T-cell (primary cell): ENCODE measurements at places on chromosomes 7 and 10. TPM values are rescaled to one million over a fixed set of nuclear protein-coding genes. Genes with fewer than 3 reads are reported as not detected.
A peak's percentile ranks its signal among the peaks of the same experiment; 100 is the strongest.

Gene MUC3A
- 0.10 TPM for total RNA-seq

Gene HOGA1
- total RNA-seq: 0.18 TPM

Gene OPN1SW
- total RNA-seq: not detected

Gene DLD
- 32.3 TPM for total RNA-seq

Gene KIAA1549
- total RNA-seq: 0.05 TPM

Gene GNGT1
- total RNA-seq: not detected

Gene HOXA13
- not detected for total RNA-seq

Gene HGF
- total RNA-seq: not detected

Gene SUPV3L1
- total RNA-seq: 50.1 TPM

GRCh38 chr7:157139111-157139809 lies 534 bp downstream of the UBE3C start:
- peak overlapping the region; percentile 59 for H3K4me3 ChIP-seq
- DNase-seq: peak; percentile 66
- no peaks in the 10 kb centered on the region for H3K27me3 ChIP-seq
- peaks cover 23% of the 10 kb centered on the region for H3K4me1 ChIP-seq

GRCh38 chr7:132876576-132876975 lies 205.3 kb downstream of the CHCHD3 start:
- H3K4me3 ChIP-seq: no peak overlapping the region
- no peaks in the 10 kb centered on the region for H3K27me3 ChIP-seq
- no peaks in the 10 kb centered on the region for H3K4me1 ChIP-seq
- DNase-seq: no peak
- H3K27ac ChIP-seq: no peak overlapping the region
- H3K36me3 ChIP-seq: no peaks in the 10 kb centered on the region

- no peak overlapping the region for H3K4me3 ChIP-seq
- H3K36me3 ChIP-seq: no peaks in the 10 kb centered on the region
These were observed 203.2 kb upstream of the SEMA3E start for GRCh38 chr7:83852136-83852535.

- no peak for DNase-seq
- H3K36me3 ChIP-seq: no peaks in the 10 kb centered on the region
- no peak overlapping the region for H3K27ac ChIP-seq
These were observed 53.5 kb downstream of the JMJD1C start for GRCh38 chr10:63412304-63412703.

DNA sequence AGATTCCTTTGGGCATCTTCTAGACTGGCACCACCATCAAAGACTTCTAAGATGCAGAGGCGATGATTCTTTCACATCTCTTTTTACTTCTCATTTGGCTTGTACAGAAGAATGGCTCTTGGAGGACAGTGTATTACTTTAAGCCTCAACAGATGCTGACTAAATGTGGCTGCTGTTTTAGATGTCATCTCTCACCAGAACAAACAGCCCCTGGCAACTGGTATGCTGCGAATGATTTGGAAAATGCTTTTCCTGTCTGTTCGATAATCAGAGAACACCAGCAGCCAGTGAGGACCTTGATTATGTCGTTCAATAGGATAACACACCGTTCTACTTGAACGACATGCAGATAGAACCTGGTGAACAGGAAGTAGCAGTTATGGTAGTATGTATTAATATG lies 131.8 kb downstream of the RNF216 start:
- no peaks in the 10 kb centered on the region for H3K27me3 ChIP-seq
- DNase-seq: no peak
- no peak overlapping the region for H3K27ac ChIP-seq
- H3K36me3 ChIP-seq: peaks cover 68% of the 10 kb centered on the region
- H3K4me3 ChIP-seq: no peak overlapping the region

DNA sequence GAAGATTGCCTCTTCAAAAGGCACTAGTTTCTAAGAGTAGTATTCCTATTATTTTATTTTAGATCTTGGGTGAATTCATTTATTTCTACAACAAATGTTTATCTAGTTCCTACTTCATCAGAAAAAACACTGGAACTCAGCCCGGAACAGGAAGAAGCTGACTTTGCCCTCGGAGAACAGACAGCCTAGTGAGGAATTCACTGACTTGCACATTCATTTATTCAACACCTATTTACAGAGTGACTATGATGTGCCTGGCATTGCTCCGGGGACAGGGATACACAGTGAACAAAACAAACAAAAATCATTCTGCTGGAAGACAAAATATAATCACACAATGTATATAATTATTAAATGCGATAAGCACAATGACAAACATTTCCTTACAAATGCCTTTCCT lies 54.4 kb upstream of the SDK1 start:
- H3K36me3 ChIP-seq: no peaks in the 10 kb centered on the region
- H3K4me3 ChIP-seq: no peak overlapping the region
- H3K27me3 ChIP-seq: peaks cover 11% of the 10 kb centered on the region
- no peaks in the 10 kb centered on the region for H3K4me1 ChIP-seq

DNA sequence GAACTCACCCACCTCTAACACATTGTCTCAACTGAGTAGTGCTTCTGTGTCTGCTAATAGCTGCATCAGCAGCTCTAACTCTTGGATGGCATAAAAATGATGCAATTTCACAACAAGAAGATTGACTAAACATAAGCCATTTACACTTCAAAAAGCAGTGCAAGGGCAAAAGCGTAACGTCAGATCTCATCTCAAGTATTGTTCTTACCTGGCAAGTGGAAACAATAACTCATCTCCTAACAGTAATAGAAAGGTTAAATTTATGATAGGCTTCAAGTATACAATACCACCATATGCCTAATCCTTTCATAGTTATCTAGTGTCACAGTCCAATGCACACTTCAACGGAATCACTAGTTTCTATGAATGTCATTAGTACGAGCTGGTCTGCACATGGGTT lies 14.8 kb downstream of the TPK1 start:
- DNase-seq: no peak
- H3K4me3 ChIP-seq: no peak overlapping the region
- H3K36me3 ChIP-seq: no peaks in the 10 kb centered on the region
- H3K27ac ChIP-seq: no peak overlapping the region

DNA sequence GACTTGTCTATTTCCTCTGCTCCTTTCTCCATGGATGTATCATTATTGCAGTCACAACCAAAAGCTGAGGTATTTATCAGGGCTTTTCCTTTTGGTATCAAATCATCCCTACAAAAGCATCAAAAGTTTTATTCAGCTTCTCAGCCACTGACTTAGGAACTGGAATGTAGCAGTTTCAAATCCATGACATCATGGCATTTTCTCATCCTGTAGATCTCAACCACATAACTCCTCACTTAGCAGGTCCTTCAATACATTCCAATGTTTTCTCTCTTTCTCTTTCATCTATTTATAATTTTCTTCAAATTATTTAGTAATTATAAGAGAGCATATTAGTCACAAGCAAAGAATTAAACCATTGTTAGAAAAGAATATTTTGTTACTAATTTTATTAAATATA lies 537.4 kb upstream of the SORCS1 start:
- no peaks in the 10 kb centered on the region for H3K36me3 ChIP-seq
- H3K4me3 ChIP-seq: no peak overlapping the region
- no peak overlapping the region for H3K27ac ChIP-seq
- no peaks in the 10 kb centered on the region for H3K4me1 ChIP-seq
- no peak for DNase-seq

DNA sequence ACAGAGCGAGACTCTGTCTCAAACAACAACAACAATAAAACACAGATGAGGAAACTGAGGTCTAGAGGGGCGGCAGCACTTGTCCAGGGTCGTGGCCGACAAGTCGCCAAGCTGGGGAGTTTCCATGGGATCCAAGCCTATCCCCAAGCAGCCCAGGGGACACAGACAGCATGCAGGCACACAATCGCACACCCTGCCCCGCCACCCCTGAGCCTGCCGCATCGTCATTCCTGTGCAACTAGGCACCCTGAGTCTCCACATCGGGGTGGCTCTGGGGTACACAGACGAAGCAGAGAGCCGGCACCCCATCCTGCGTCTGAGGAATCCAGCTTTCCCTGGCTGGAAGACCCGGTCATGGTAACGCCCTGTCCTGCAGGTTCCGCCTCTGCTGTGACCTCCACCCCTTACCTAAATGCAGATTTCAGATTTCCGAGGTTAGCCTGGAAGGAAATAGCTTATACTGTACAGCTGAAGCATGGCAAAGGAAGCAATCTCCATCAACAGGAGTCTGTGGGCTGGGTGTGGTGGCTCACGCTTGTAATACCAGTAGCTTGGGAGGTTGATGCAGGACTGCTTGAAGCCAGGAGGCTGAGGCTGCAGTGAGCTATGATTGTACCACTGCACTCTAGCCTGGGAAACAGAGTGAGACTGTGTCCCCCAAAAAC lies 136.1 kb upstream of the TNRC18 start:
- no peak overlapping the region for H3K4me3 ChIP-seq
- H3K4me1 ChIP-seq: peaks cover 74% of the 10 kb centered on the region
- H3K36me3 ChIP-seq: no peaks in the 10 kb centered on the region
- no peak overlapping the region for H3K27ac ChIP-seq

GRCh38 chr10:6446711-6447110 lies 133.4 kb downstream of the PRKCQ start:
- H3K36me3 ChIP-seq: peaks cover 12% of the 10 kb centered on the region
- no peaks in the 10 kb centered on the region for H3K27me3 ChIP-seq
- no peak overlapping the region for H3K4me3 ChIP-seq
- no peak overlapping the region for H3K27ac ChIP-seq
- H3K4me1 ChIP-seq: peaks cover 10% of the 10 kb centered on the region

GRCh38 chr10:50550291-50550839 lies 73.4 kb downstream of the SGMS1 start:
- no peaks in the 10 kb centered on the region for H3K27me3 ChIP-seq
- no peak overlapping the region for H3K27ac ChIP-seq
- no peaks in the 10 kb centered on the region for H3K36me3 ChIP-seq
- no peak for DNase-seq
- peaks cover 2% of the 10 kb centered on the region for H3K4me1 ChIP-seq
- H3K4me3 ChIP-seq: no peak overlapping the region

GRCh38 chr7:102976493-102976892 lies 63.7 kb downstream of the LRRC17 start:
- no peak overlapping the region for H3K4me3 ChIP-seq
- H3K4me1 ChIP-seq: no peaks in the 10 kb centered on the region
- H3K36me3 ChIP-seq: no peaks in the 10 kb centered on the region
- no peaks in the 10 kb centered on the region for H3K27me3 ChIP-seq

DNA sequence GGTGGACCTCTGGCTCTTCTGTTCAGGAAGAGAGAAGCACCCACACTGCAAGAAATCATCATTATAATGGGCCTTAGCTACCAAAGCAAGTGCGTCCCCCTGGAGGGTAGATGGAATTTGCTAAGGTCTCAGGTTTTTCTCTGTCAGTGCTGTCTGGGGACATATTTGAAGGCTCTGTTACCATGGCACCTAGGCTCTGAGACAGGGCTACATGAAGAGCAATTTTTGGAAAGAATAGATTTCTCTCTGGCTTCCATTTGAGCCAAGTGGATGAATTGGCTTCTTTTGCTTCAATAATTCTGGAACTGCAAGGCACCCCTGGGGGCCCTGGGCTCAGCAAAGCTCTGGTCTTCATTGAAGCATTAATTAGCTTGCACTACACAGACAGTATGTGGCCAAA lies 349.1 kb upstream of the GALNT17 start:
- H3K27me3 ChIP-seq: no peaks in the 10 kb centered on the region
- no peak for DNase-seq
- peaks cover 42% of the 10 kb centered on the region for H3K4me1 ChIP-seq
- H3K4me3 ChIP-seq: no peak overlapping the region
- no peak overlapping the region for H3K27ac ChIP-seq

- H3K36me3 ChIP-seq: no peaks in the 10 kb centered on the region
- no peak for DNase-seq
- no peaks in the 10 kb centered on the region for H3K4me1 ChIP-seq
- H3K27ac ChIP-seq: no peak overlapping the region
- no peaks in the 10 kb centered on the region for H3K27me3 ChIP-seq
- no peak overlapping the region for H3K4me3 ChIP-seq
These were observed 134.7 kb downstream of the ADAM12 start for GRCh38 chr10:126253611-126253998.

DNA sequence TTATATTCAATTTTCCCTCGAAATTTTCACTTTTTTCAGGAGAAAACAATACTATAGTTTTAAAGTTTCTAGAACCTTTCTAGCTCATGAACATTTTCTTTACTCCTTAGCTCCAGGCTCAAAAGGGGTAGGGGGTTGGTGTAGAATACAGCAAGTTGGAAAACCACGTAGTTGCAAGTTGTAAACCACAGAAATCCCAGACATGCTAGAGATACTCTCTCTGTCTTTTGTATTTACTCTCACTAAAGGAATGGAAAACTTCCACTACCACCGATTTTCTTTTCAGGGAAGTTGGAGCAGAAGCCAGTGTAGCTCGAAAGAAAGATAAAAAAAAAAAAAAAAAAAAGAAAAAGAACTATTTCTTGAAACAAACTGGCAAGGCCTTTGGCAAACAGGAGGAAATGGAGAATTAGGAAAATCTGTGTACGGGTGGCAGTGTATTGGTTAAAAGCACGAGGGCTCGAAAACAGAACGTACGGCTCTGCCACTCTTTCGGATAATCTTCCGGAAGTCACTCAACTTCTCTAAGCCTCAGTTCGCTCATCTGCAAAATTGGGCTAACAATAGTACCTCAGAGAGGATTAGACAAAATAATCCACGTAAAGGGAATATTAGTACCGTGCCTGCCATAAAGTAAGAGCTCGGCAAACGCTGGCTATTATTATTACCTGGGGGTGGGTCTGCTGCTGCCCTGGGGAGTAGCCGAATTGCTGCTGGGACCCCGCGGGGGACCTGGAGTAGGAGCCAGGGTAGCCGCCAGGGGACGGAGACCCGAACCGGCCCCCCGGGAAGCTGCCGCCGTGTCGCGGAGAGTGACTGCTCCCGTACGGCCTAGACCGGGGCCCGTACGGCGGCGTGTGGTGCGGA lies 628 bp downstream of the MPLKIP start:
- H3K4me1 ChIP-seq: peaks cover 22% of the 10 kb centered on the region
- no peaks in the 10 kb centered on the region for H3K27me3 ChIP-seq

DNA sequence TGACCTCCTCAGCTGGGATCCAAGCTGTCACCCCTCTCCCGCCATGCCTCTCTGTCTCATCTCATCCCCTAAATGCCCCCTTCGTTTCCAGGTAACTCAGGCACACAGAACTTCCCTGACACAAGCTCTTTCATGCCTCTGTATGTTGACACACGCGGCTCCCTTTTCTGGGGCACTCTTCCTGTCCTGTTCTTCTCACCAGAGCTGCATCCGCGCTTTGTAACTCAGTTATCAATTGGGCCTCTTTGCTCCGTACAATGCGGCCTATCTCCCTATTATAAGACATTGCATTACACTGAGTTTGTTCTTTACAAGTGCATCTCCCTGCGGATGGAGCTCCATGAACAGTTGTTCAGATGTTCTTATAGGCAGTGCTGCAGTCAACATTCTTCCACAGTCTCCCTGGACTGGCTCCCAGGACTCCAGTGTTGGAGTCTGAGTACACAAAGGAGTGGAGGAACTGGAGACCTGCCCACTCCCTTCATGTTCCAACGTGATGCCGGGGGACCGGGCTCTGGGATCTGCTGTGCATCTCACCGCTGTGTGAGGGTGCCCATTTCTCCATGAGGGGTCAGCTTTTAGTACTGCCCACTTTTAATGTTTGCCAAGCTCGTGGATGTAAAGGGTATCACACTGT lies 56.9 kb upstream of the TNS3 start:
- H3K36me3 ChIP-seq: no peaks in the 10 kb centered on the region
- H3K4me3 ChIP-seq: no peak overlapping the region
- no peak overlapping the region for H3K27ac ChIP-seq
- no peak for DNase-seq
- H3K27me3 ChIP-seq: no peaks in the 10 kb centered on the region
- H3K4me1 ChIP-seq: no peaks in the 10 kb centered on the region

- H3K27ac ChIP-seq: no peak overlapping the region
- H3K4me3 ChIP-seq: no peak overlapping the region
- DNase-seq: peak; percentile 5
- H3K4me1 ChIP-seq: no peaks in the 10 kb centered on the region
These were observed 38.3 kb downstream of the LYZL2 start for GRCh38 chr10:30591249-30591670.
